ENCODE measurements at places on chromosomes 7 and 10. TPM values are rescaled to one million over a fixed set of nuclear protein-coding genes. Genes with fewer than 3 reads are reported as not detected.

Gene OPN1SW
- total RNA-seq, result not detected

Gene KLLN
- 0.73 TPM for total RNA-seq

Gene REEP3
- 49.6 TPM for total RNA-seq

Gene NPSR1
- not detected for total RNA-seq

Gene ACBD7
- total RNA-seq, result 0.37 TPM

Gene ANKRD1
- not detected for total RNA-seq

Gene APBB1IP
- total RNA-seq, result 12.9 TPM

Gene GOLGA7B
- under 0.01 TPM for total RNA-seq

Gene CYP26A1
- total RNA-seq, result not detected

Gene LOXL4
- total RNA-seq, result 7.2 TPM

Gene SPDYE6
- total RNA-seq, result not detected

Gene RASA4B
- total RNA-seq, result 0.20 TPM

Gene SVIL
- 58.1 TPM for total RNA-seq

Gene SEC31B
- 2.2 TPM for total RNA-seq

Gene FAM25G
- total RNA-seq, result not detected

Gene PPP1R17
- not detected for total RNA-seq

Gene MMD2
- total RNA-seq, result not detected

Gene CHN2
- total RNA-seq, result 0.78 TPM

Gene SYT15
- total RNA-seq, result under 0.01 TPM

Gene GIMAP8
- not detected for total RNA-seq

Gene UBE3C
- total RNA-seq, result 109 TPM

Gene ZNF804B
- not detected for total RNA-seq

Gene SLC39A12
- not detected for total RNA-seq

Gene LRRC18
- total RNA-seq, result not detected

Gene GSDME
- total RNA-seq, result 12.1 TPM

Gene C7orf57
- total RNA-seq, result not detected
